Heart left ventricle (tissue), 16 donors: ENCODE measurements at places on chromosomes 1 and 21.
A peak's percentile ranks its signal among the peaks of the same experiment; 100 is the strongest.

GRCh38 chr1:171166361-171166760, 18.7 kb upstream of the FMO2 start:
- no peaks in the 10 kb centered on the region for H3K36me3 ChIP-seq
- no peaks in the 10 kb centered on the region for H3K4me1 ChIP-seq
- no peak for DNase-seq
- H3K27me3 ChIP-seq: no peaks in the 10 kb centered on the region

DNA sequence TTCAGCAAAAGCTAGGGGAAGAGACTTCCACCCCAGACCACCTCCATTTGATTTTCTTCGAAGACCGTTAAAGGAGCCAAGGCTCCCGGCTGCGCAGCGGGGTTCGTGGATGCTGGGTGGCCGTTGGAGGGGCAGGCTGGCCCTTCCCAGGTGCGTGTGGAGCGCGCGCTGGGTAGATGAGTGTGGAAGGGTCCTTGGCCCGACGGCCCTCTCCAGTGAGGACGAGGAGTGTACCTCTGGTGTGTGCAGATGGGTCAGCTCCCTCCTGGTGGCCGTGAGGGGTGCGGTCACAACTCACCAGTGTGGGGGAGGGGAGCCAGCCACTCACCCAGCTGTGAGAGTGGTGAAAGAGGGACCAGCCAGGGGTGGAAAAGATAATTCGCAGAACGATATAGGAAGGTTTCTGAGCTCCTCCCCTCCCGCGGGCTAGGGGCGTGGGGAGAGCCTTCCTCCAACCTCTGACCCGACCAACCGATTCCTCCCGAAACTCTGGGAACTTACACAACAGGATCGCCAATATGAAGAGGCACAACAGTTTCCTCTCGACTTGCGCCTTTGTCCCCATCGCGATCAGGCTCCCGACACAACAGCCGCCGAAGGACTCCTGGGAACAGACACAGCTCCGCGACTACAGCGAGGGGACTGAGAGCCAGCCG, at the start of gene F11R:
F11R (minus strand) TSS at position 644 of the 656 bp plus-strand sequence; CDS start at position 565, 79 bp downstream.
- DNase-seq: peak; percentile 40
- no peaks in the 10 kb centered on the region for H3K36me3 ChIP-seq
- peak within 1 kb of the TSS; percentile 68 for H3K4me3 ChIP-seq
- peak within 1 kb of the TSS; percentile 87 for H3K27ac ChIP-seq

- H3K27me3 ChIP-seq: no peaks in the 10 kb centered on the region
- peak; percentile 76 for DNase-seq
- peaks cover 42% of the 10 kb centered on the region for H3K4me1 ChIP-seq
- no peaks in the 10 kb centered on the region for H3K36me3 ChIP-seq
These were observed at the start of gene MPC2 for GRCh38 chr1:167936930-167937708. Gene MPC2 (minus strand): TSS chr1:167937072. CDS start chr1:167935841, 1,231 bp downstream.

DNA sequence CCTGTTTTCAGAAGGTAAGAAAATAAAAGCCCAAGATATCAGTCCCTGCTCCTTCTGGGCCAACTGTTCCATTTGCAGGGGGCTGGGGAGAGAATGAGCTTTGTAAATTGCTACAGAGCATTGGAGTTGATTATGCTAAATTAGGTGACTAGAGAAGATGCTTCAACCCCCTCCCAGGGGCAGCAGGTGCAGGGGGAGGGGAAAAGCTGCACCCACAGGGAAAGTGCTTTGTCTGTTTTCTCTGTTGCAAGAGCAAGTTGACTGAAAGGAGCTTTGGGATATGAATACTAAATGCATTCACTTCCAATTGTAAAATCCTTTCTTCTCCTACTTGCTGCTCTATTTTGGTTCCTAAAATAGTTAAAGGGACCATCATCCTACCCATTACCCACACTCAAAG, 16.5 kb upstream of the PIGM start:
- no peak for DNase-seq
- H3K4me1 ChIP-seq: no peaks in the 10 kb centered on the region
- H3K4me3 ChIP-seq: no peak overlapping the region
- H3K27me3 ChIP-seq: no peaks in the 10 kb centered on the region
- H3K36me3 ChIP-seq: no peaks in the 10 kb centered on the region

DNA sequence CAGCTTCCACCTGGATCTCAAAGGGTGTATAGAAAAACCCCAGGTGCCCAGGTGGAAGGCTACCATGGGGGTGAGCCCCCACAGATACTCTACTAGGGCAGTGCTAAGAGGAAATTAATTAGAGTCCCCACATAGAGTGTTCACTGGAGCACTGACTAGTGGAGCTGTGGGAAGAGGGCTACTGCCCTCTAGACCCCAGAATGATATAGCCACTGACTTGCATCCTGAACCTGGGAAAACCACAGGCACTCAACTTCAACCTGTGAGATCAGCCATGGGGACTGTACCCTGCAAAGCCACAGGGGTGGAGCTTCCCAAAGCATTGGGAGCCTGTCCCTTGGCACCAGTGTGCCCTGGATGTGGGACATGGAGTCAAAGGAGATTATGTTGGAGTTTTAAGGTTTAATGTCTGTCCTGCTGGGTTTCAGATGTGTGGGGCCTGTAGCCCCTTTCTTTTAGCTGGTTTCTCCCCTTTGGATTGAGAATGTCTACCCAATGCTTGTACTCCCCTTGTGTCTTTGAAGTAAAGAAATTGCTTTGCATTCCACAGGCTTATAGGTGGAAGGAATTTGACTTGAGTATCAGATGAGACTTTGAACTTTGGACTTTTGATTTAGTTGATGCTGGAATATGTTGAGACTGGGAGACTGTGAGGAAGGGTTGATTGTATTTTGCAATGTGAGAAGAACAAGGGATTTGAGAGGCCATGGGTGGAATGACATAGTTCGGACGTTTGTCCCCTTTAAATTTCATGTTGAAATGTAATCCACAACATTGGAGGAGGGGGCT, 31.8 kb upstream of the CDC14A start:
- H3K27ac ChIP-seq: no peak overlapping the region
- DNase-seq: no peak
- H3K4me3 ChIP-seq: no peak overlapping the region
- H3K36me3 ChIP-seq: no peaks in the 10 kb centered on the region

DNA sequence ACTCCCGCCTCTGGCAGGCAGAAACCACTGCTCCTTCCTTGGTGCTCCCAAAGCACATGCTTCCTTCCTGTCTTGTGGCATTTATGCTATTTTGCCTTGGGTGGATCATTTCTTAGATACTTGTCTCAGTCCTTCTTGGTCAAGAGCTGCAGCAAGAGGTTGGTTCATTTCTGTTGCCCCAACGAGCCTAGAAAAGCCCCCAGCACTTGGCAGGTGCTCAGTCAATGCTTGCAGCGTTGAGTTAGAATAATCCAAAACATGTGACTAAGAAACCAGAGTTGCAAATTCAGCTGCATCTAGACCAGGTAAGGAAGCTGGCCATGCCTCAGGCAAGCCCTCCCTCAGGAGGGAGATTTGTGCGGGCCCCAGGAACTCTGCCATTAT, 42.4 kb upstream of the TENT5C start:
- H3K4me3 ChIP-seq: no peak overlapping the region
- no peak overlapping the region for H3K27ac ChIP-seq
- no peaks in the 10 kb centered on the region for H3K36me3 ChIP-seq
- no peaks in the 10 kb centered on the region for H3K4me1 ChIP-seq
- no peaks in the 10 kb centered on the region for H3K27me3 ChIP-seq

DNA sequence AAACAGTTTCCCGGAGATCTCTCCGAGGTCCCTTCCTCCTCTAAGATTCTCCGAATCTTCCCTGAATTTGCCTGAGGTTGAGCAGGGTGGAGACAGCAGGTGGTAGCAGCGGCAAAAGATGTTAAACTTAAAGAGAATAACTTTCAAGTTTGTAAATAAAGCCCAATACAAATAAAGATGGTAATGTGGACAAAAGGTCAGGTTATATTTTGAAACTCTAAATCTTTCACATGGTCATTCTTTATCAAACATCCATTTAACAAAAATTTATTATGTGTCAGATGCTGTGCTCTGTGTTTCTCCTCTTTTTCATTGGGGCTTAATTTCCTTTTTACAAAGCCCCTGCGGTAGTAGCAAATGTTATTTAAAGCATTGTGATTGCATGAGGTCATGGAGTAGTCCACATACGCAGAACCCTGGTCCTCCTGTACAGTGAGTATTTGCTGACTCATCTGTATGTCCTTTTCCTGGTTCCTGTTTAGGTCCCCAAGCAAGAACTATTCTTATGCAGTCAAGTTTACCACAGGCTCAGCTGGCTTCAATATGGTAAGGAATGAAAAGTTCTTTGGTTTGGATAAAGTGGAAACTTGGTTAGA, 119.2 kb downstream of the ITSN1 start:
- H3K36me3 ChIP-seq: peaks cover 22% of the 10 kb centered on the region
- peak overlapping the region; percentile 15 for H3K4me3 ChIP-seq
- no peaks in the 10 kb centered on the region for H3K27me3 ChIP-seq
- no peaks in the 10 kb centered on the region for H3K4me1 ChIP-seq
- no peak for DNase-seq

GRCh38 chr1:228794810-228795209, 59.5 kb downstream of the RHOU start:
- H3K4me1 ChIP-seq: no peaks in the 10 kb centered on the region
- no peaks in the 10 kb centered on the region for H3K36me3 ChIP-seq
- H3K4me3 ChIP-seq: no peak overlapping the region
- no peaks in the 10 kb centered on the region for H3K27me3 ChIP-seq

DNA sequence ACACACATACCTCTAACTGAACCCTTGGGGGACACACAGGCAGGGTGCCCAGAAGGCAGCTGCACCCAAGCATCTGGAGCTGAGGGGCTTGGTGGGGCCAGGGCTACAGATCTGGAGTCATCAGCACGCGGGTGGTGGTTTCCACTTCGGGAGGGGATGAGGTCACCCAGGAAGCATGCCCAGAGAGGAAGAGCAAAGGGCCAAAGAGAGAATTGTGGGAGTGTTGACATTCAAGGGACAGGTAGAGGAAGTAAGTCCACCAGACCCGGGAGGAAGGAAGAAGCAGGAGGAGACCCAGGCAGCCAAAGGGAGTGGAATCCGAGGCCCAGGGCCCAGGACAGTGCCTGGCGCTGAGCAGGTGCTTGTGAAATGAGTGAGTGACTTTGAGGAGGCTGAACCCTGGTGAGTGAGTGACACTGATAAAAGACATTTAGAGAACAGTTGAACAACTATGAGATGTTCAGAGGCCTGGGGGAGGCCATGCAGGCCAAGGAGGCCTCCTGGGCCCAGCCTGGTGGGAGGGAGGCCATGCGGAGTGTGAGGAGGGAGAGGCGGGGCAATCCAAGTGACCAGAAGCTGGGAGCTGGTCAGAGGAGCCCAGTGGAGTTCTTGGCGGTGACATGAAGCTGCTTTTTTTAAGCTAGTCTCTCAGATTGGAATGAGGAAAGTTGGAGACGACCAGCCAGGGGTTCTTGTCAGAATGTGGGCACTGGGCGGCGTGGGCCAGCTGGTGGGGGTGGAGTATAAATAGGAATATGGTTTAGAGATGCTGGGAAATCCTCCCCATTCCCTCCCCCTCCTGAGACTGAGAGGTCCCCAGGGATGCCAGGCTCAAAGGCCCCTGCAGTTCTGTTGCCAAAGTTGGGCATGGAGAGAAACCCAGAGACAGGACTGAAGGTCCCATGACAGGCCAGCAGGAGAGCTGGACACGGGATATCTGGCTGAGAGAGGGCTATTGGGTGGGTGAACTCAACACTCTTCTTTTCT, 7.9 kb downstream of the CDK18 start:
- peak overlapping the region; percentile 93 for H3K27ac ChIP-seq
- H3K4me1 ChIP-seq: peaks cover 66% of the 10 kb centered on the region
- no peaks in the 10 kb centered on the region for H3K27me3 ChIP-seq
- H3K4me3 ChIP-seq: peak overlapping the region; percentile 12
- peak; percentile 63 for DNase-seq

- H3K36me3 ChIP-seq: no peaks in the 10 kb centered on the region
- H3K4me3 ChIP-seq: no peak overlapping the region
- H3K27ac ChIP-seq: no peak overlapping the region
- H3K4me1 ChIP-seq: no peaks in the 10 kb centered on the region
- no peaks in the 10 kb centered on the region for H3K27me3 ChIP-seq
These were observed 43.3 kb downstream of the CD53 start for GRCh38 chr1:110916274-110916668.

- H3K36me3 ChIP-seq: no peaks in the 10 kb centered on the region
- H3K27me3 ChIP-seq: peaks cover 2% of the 10 kb centered on the region
- DNase-seq: no peak
- H3K27ac ChIP-seq: no peak overlapping the region
- H3K4me3 ChIP-seq: no peak overlapping the region
- no peaks in the 10 kb centered on the region for H3K4me1 ChIP-seq
These were observed 10.0 kb downstream of the NHLH2 start for GRCh38 chr1:115830963-115831362.

- peak overlapping the region; percentile 75 for H3K27ac ChIP-seq
- DNase-seq: no peak
These were observed 18.5 kb downstream of the ETS2 start for GRCh38 chr21:38824124-38824822.

DNA sequence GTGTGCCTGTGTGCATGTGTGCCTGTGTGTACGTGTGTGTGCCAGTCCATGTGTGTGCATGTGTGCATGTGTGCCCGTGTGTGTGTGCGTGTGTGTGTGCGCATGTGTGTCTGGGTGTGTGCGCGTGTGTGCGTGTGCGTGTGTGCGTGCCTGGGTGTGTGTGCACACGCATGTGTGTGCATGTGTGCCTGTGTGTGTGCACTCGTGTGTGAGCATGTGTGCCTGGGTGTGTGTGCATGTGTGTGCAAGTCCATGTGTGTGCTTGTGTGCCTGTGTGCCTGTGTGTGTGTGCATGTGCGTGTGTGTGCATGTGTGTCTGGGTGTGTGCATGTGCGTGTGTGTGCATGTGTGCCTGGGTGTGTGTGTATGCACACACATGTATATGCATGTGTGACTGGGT, 28.7 kb upstream of the COL6A2 start:
- H3K4me3 ChIP-seq: no peak overlapping the region
- no peak for DNase-seq
- H3K27ac ChIP-seq: no peak overlapping the region
- H3K4me1 ChIP-seq: peaks cover 23% of the 10 kb centered on the region
- H3K36me3 ChIP-seq: no peaks in the 10 kb centered on the region
- H3K27me3 ChIP-seq: no peaks in the 10 kb centered on the region

DNA sequence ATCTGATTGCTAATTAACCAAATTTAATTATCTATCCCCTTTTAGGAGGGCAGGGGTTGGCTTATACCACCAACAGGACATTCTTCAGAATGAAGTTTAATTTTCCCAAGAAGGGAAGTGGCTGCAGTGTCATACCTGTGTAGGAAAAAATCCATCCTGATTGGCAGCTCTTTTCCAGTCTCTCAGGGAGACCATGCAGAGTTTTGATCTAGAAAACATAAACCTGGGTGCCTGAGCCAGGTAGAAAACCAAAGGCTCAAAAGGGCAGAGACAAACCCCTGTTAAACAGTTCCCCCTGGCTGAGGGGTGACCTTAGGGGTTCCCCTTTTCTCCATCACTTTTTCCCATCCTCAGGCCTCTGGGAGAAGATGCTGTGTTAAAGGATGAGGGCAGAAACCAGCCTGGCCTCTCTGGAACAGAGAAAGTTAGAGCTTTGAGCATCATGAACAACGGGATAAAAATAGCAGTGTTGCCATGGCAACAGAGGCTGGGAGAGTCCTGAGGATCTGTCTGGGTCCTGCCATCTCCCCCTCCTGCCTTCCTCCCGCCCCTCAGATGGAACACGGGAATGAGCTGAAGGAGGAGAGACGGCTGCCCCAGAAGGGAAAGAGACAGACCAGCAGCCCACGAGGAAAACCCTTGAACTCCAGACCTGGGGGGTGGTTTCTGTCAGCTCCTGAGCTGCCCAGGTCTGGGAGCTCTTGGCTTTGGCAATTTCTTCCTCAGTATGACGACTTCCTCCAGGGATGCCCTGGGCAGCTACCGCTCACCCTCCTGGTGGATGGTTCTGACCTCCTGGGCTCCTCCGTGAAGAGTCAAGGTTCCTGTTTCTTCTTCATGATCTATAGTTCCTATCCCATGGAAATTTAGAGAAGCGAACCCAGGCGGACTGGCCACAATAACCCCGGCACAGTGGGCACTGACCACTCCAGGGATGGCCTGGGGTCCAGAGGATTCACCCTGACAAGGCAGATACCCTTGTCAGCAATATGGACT, 14.0 kb upstream of the LEMD1 start:
- no peaks in the 10 kb centered on the region for H3K27me3 ChIP-seq
- no peak overlapping the region for H3K4me3 ChIP-seq
- H3K27ac ChIP-seq: no peak overlapping the region
- H3K36me3 ChIP-seq: no peaks in the 10 kb centered on the region
